ENCODE measurements at places on chromosomes 1 and 21. TPM values are rescaled to one million over a fixed set of nuclear protein-coding genes. Genes with fewer than 3 reads are reported as not detected.

GRCh38 chr1:51605961-51606723 lies 10.8 kb upstream of the OSBPL9 start:
- DNase-seq, result no peak

GRCh38 chr1:116497656-116498055 lies 73.2 kb downstream of the CD58 start:
- DNase-seq, result no peak

RAVER2 gene
- 11.5 TPM for total RNA-seq

SLC35F3 gene
- 0.21 TPM for total RNA-seq

GJC2 gene
- 3.9 TPM for total RNA-seq

Measured in ureter (tissue), 1 donor.